Stimulated activated CD4-positive, alpha-beta T cell treated with anti-CD3 and anti-CD28 coated beads, TNF-alpha, amount 100 ng/mL, for 4 hours (primary cell): ENCODE measurements at places on chromosomes 16 and 17.

- no peak for DNase-seq
Measured at GRCh38 chr16:77912617-77913016, 109.7 kb upstream of the CLEC3A start.

- DNase-seq = no peak
Measured at GRCh38 chr16:23163921-23164320, 14.7 kb upstream of the USP31 start.

GRCh38 chr16:50160495-50161164 lies 7.5 kb downstream of the TENT4B start:
- DNase-seq = no peak

DNA sequence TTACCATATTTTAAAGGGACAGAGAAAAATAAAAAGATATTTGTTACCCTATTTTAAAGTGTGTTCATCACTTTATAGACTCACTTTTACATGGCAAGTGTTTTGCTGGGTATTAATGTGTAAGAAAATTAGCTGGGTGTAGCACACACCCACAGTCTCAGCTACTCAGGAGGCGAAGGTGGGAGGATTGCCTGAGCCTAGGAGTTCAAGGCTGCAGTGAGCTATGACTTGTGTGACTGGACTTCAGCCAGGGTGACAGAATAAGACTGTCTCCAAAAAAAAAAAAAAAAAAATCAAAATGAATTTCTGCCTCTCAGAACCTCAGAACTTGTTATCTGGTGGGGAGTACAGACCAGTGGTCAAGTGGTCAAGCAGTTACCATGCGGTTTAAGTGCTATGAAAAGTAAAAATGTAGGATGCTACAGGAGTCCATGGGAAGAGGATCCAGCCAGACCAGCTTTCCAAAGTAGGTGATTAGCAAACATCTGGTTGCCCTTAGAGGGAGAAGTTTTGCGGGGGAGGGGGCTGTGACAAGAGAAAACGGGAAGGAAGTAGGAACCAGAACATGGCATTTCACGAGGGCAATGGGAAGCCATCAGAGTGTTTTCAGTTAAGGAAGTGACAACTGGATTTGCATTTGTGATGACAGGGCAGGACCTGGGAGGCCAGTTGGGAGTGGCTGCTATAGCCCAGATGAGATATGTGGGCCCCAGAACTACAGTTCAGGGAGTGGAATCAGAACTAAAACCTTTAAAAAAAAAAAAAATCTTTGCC lies 13.9 kb downstream of the CNEP1R1 start:
- no peak for DNase-seq

DNA sequence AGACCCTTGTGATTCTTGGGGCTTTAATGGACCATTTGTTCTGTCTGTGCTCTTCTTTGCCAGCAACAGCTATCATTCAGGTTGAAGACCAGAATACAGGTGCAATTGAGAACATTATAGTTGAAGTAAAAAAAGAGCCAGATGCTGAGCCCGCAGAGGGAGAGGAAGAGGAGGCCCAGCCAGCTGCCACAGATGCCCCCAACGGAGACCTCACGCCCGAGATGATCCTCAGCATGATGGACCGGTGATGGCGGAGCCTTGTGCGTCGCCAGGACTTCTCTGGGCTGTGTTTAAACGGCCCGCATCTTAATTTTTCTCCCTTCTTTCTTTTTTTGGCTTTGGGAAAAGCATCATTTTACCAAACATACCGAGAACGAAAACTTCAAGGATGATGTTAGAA lies 7.3 kb upstream of the CARMIL2 start:
- DNase-seq = no peak

- DNase-seq = no peak
Measured at GRCh38 chr17:73534209-73534909, 109.9 kb downstream of the SDK2 start.

DNA sequence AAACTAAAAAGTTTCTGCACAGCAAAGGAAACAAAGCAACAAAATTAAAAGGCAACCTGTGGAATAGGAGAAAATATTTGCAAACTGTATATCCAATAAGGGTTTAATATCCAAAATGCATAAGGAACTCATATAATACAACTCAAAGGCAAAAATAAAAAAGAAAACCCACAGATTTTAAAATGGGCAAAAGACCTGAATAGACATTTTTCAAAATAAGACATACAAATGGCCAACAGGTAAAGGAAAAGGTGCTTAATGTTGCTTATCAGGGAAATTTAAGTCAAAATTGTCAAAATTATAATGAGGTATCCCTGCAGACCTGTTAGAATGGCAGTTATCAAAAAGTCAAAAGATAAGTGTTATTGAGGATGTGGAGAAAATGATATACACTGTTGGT lies 133.5 kb upstream of the CACNG5 start:
- DNase-seq = no peak

GRCh38 chr17:65472666-65473309 lies 88.7 kb downstream of the AXIN2 start:
- no peak for DNase-seq

- no peak for DNase-seq
Measured at GRCh38 chr16:73775841-73776388, 520.7 kb upstream of the PSMD7 start.

- DNase-seq = no peak
Measured at GRCh38 chr17:40092581-40092980, 7.8 kb downstream of the NR1D1 start.

- no peak for DNase-seq
Measured at GRCh38 chr17:34549966-34550365, 29.4 kb upstream of the TMEM132E start.

- DNase-seq = no peak
Measured at GRCh38 chr16:4612474-4612931, 2.2 kb downstream of the UBALD1 start.

- DNase-seq = no peak
Measured at GRCh38 chr17:81416612-81417011, 21.4 kb downstream of the BAHCC1 start.

- no peak for DNase-seq
Measured at GRCh38 chr16:47627721-47628120, 166.6 kb downstream of the PHKB start.

GRCh38 chr17:30363715-30364202 lies 15.0 kb upstream of the CPD start:
- DNase-seq = peak; percentile 66

- DNase-seq = no peak
Measured at GRCh38 chr17:49703557-49704277, 4.0 kb downstream of the SLC35B1 start.

DNA sequence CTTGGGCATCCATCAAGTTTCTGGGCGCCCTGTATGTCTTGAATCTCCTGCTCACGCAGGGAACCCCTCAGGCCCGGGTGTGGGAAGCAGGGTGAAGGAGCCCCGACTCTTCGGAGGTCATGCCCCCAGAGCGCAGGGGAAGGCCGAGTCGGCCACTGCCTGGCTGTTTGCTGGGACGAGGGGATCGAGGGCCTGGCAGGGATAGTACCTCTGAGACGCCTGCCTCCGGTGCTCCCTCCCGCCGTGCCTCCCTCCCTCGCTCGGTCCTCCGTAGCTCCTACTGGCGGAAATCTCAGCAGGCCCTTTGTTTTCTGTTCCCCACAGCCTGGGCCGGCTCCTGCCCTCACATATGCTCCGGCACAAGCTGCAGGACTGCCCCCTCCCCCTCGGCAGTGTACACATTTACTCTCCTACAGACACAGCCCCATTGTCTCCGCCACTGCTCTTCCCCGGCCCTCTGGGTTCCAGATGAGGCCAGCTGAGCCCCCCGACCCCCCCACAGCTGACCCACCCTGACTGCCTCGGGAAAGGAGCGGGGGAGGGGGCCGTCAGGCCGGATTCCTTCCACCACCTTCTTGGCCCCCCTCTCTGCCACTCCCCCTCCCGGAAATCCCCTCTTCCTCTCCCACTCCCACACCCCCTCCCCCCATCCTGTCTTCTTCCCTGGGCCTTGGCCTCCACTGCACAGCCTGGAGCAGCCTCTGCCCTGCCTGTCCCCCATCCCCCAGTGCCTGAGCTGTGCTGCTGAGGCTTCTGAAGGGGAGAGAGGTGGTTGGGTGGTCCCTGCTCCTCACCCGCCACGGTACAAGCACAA lies 1.4 kb downstream of the TRAF4 start:
- no peak for DNase-seq

- no peak for DNase-seq
Measured at GRCh38 chr17:47708864-47709541, 15.0 kb downstream of the TBKBP1 start.

DNA sequence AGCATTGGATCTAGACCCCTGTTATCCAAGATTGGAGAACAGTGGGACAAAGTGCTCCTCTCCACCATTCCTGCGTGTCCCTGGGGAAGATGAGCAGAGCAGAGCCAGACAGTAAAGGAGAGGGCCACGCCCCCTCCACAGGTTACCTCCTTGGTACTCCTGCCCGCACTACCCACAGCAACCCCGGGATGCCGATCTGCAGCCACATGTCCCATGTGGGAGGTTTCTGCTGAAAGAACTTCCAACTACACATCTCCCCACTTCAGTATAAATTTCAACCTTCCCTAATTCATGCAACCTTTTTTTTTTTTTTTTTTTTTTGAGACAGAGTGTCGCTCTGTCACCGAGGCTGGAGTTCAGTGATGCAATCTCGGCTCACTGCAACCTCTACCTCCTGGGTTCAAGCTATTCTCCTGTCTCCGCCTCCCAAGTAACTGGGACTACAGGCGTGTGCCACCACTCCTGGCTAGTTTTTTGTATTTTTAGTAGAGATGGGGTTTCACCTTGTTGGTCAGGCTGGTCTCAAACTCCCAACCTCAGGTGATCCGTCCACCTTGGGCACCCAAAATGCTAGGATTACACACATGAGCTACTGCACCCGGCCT lies 2.3 kb downstream of the RAB37 start:
- no peak for DNase-seq

- no peak for DNase-seq
Measured at GRCh38 chr17:75592348-75593020, 4.9 kb downstream of the MYO15B start.

- no peak for DNase-seq
Measured at GRCh38 chr17:15256689-15257088, 8.4 kb downstream of the PMP22 start.

GRCh38 chr17:27323538-27324215 lies 29.8 kb downstream of the WSB1 start:
- no peak for DNase-seq

DNA sequence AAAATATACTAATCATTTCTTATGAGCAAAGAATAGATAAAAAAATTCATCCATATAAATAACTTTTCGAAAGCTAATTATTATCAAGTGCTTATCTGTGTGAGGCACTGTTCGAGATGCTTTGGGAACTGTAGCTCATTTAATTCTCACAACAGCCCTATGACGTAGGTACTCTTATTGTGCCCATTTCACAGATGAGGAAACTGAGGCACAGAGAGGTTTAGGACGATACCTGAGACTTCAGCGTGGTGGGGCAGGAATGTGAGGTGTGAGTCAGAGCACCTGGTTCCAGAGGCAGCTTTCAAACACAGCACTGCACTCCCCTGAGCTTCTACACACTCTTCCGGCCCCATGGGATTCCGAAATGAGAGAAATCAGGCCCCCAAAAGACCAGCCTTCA lies 185.8 kb upstream of the HSBP1 start:
- DNase-seq = no peak

DNA sequence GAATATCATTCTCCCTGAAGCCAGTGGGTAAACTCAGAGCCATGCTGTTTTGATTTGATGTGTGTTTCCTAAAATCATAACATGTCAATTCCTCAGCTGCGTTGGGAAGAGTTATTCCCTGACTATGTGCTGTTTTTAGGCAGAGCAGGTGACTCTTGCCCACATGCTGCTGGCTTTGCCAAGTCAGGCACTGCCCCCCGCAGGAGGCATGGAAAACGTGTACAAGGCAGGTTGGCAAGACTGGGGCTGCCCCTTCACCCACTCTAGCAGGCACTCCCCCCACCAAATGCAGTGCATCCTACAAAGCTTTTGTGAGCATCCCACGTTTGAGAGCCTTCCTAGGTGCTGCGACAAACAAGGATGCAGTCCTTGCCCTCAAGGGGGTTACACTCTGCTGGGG lies 38.3 kb upstream of the NAT9 start:
- DNase-seq = no peak

DNA sequence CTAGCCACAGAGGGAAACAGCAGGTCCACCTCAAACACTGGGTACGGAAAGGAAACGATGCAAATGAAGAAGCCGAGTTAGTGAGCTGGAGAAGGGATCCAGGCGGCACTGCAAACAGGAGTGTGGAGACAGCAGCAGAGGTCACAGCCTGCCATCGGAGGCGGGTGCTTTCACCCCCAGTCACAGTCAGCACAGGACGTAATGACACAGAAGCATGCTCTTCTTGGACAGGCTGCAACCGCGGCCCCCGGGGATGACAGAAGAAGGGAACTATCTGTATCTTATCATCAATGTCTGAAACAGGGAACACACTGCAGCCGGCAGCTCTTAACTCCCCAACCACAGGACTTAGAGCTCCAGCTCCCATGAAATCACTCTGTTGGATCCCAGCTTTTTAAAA lies 16.1 kb upstream of the SLC38A8 start:
- DNase-seq = no peak

DNA sequence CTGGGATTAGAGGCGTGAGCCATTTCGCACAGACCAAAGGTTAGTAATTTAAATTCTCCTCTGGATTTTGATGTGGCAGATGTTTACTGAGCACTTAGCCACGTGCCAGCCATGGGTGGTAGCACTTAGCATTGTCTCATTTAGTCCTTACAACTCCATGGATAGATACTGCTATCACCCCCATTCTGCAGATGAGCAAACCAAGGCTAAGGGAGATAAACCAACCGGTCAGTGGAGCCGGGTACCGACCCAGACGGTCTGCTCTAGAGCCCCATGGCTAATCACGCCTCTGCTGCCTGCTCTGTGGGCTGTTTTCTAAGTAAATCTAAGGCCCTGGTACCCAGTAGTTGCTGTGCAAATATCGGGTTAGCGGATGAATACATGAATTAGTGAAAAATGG lies 12.6 kb upstream of the ADGRG1 start:
- no peak for DNase-seq
